Stomach (tissue), 19 donors: ENCODE measurements at places on chromosomes 6 and 20.

DNA sequence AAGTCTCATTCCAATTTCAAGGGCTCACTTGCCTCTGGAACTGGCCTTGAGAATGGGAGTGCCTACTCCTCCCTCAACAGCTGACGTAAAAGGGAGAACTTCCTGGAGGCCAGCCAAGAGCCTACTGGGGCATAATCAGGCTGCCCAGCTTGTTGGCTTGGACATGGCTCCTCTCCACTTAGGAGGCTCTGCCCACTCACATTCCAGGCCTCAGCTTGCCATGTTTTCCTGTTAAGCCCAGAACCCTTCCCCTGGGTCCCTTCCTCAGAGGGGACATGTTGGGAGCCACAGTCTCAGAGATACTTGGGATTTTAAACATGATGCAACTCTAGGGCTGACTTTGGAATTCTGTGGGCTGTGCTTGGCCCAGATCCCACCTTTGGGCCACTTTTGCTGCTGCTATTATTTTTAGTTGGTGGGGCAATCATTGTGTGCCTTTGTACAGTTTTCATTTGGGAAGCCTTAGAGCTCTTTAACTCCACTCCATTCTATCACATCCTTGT is 31.5 kb upstream of the ADTRP start:
- peak; percentile 89 for DNase-seq

DNA sequence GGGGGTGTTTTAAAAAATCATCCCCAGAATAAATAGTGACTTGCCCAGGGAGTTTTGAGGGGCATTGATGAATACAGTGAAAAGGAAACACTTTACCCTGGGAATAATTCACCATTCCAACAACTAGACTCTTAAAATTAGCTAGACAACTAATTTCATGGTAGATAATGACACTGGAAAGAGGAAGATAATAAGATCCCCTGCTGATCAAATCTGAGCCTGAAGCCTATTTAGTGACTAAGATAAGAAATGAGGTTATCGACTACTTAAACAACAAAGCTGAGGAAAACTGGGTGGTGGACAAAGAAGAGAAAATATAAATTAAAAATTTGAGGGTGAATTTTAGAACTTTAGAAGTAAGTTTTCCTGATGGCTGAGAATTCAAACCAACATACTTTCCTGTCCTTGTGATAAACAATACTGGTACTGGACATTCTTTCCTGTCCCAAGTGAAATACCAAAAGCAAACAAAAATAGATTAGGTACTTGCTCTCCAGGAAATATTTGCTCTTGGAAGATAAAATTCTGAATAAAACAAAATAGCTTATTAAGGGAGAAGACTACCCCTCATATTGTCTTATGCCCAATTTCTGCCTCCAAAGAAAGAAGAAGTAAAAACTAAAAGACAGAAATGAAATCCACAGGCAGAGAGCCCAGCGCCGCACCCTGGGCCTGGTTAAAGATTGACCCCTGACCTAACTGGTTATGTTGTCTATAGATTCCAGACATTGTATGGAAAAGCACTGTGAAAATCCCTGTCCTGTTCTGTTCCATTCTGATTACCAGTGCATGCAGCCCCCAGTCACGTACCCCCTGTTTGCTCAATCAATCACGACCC is 64.0 kb upstream of the ADGRF4 start:
- no peak for DNase-seq

- DNase-seq = no peak
Measured at GRCh38 chr20:31821427-31821826, 2.3 kb downstream of the MYLK2 start.

DNA sequence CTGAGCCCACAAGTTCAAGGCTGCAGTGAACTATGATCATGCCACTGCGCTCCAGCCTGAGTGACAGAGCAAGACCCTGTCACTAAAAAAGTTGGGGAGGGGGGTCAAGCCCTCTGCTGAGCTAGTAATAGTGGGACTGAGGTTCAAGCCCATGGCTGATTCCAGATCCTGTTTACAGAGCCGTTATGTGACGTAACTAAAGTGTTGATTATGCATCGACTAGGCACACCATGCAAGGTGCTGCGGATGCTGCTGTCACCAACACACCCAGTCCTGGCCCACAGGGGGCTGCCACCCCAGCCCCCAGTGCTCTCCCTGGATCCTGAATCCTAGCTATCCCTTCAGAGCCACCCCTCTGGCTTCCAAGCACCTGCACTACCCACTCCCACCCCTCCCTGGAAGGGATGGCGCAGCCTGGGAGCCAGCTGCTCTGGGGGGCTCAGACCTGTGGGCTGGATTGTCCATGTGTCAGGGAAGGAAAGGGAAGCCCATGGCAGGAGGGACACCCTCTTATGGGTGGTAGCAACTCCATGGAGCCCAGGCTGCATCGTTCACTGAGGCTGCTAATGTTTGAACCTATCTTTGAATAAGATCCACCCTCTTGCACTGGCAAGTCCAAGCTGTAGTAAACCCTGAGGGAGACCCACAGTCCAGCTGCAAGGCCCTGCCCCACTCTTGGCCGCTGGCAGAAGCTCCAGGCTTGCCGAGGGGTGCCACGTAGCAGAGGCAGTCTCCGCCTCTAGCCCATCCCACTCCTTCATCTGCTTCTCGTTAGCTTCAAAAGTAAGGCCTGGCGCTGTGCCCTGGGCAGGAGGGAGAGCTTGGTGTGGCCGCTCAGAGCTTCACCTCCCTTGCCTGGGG is 95.0 kb downstream of the SNX5 start:
- peak; percentile 97 for DNase-seq

DNA sequence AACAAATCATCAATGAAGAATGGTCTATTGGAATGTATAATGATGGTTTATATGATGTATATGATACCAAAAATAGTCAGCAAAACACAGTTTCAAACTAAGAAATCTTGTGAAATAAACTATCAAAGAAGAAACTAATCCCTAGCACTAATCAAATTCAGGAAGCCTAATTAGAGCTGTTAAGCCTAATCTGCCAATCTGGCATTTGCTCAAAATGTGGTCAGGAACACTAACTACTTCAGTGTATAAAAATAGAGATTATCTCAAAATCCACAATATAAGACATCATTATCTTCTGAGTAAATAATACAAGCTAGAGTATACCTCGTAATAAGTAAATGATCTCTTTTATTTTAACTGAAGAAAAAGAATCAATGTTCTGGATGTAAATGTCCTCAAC is 12.8 kb upstream of the AKAP7 start:
- no peak for DNase-seq
